ENCODE measurements at places on chromosomes 6 and 20.

- DNase-seq: no peak
These were observed 58.1 kb downstream of the L3MBTL3 start for GRCh38 chr6:130076512-130076911.

- DNase-seq: no peak
These were observed 622.3 kb downstream of the PTPRT start for GRCh38 chr20:42567409-42567808.

DNA sequence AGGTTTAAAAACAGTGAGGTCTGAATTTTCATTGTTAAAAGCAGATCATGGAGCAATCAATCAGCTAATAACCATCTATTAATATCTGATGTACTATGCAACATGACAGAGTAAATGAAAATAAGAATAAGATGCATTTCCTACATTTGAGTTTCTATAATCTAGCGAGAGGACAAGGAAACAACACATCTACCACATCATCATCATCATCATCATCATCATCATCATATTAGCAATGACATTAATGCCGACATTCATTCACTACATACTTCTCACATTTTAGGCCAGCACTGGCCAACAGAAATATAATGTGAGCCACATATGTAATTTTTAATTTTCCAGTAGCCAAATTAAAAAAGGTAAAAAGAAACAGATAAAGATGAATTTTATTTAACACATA is 110.0 kb downstream of the GMDS start:
- DNase-seq: no peak

GRCh38 chr6:163589387-163589786 is 174.9 kb downstream of the QKI start:
- no peak for DNase-seq

DNA sequence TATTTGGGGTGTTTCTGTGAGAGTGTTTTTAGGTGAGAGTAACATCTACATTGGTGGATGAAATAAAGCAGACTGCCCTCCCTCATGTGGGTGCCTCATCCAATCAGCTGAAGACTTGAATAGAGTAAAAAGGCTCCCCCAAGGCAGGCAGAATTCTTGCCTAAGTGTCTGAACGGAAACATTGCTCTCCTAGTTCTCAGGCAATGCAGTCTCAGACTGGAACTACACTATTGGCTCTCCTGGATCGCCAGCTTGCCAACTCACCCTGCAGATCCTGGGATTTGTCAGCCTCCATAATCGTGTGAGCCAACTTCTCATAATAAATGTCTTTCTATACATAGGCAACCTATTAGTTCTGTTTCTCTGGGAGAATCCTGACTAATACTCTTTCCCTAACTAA is 5.5 kb upstream of the TMEM170B start:
- no peak for DNase-seq

DNA sequence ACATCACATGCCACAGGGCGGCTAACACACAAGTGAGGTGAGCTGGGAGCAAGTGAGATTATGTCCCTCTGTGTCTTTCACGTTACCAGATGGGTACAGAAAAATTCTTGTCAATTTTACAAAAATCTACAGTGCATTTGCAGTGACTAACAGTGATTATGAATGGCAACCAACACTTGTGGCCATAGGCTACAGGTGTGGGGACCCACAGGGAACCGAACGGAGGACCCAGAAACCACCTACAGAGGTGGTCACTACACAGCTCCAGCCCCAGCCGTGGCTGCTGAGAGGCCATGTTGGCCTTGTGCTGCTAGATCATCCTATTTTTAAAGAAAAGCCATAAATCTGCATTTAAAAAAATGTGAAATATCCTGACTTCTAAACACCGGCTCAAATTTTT is 50.2 kb downstream of the FYN start:
- DNase-seq: no peak

DNA sequence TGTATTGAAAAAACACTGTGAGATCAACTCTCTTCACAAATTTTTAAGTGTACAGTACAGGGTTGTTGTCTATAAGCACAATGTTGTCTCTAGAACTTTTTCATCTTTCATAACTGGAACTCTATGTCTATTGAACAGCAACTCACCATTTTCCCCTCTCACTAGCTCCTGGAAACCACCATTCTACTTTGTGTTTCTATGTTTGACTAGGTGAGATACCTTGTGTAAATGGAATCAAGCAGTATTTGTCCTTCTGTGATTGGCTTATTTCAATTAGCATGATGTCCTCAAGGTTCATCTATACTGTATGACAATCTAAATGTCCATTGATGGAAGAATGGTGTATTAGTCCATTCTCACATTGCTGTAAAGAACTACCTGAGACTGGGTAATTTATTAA is 210.1 kb upstream of the FUT9 start:
- DNase-seq: no peak

DNA sequence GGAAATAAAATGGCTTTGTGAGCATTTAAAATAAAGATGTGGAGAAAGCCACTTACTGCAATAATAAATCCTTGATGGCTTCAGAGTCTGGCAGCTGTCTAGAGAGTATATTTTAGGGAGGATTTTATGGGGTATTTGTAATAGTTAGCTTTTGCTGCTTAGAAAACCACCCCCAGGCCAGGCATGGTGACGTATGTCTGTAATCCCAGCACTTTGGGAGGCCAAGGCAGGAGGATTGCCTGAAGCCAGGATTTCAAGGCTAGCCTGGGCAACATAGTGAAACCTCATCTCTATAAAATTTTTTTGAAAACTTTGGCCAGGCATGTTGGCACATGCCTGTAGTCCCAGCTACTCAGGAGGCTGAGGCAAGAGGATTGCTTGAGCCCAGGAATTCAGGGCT is 63.8 kb downstream of the ISM1 start:
- no peak for DNase-seq

GRCh38 chr6:14091339-14091978 is 26.1 kb upstream of the CD83 start:
- DNase-seq: no peak

GRCh38 chr20:57465943-57466342 is 59.0 kb downstream of the CTCFL start:
- no peak for DNase-seq

- no peak for DNase-seq
These were observed 432.7 kb downstream of the TFAP2A start for GRCh38 chr6:9982215-9982614.

GRCh38 chr6:132320007-132320406 is 81.3 kb downstream of the MOXD1 start:
- DNase-seq: no peak

DNA sequence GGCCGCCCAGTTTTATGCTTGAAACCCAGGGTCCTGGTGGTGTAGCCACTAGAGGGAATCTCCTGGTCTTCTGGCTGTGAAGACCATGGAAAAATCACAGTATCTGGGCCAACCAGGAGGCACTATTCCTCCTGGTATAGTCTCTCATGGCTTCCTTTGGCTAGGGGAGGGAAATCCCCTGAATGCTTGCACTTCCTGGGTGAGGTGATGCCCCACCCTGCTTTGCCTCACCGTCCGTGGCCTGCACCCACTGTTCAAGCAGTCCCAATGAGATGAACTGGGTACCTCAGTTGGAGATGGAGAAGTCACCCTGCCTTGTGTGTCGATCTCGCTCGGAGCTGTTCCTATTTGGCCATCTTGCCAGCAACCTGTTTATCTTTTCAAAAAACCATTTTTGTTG is 10.1 kb upstream of the ZNF337 start:
- peak; percentile 61 for DNase-seq

DNA sequence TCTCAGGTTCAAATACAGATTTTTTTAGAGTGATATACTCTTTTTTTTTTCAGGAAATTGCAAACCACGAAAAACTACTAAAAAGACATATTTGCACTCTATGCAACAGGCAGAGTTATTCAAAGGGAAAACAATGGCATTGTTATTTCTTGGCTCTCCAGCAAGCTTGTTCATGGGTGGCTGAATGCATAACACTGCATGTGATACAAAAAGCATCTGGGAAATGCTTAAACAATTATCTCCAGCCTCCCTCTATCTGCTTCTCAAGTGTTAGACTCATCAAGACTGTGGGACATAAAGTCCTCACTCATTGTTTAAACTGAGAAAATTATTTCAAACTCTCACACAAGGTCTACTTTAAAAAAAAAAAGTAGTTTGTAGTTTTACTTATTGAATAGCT is 7.3 kb upstream of the COL12A1 start:
- no peak for DNase-seq

- DNase-seq: peak; percentile 70
These were observed 16.5 kb downstream of the TNFAIP3 start for GRCh38 chr6:137883400-137884148.

DNA sequence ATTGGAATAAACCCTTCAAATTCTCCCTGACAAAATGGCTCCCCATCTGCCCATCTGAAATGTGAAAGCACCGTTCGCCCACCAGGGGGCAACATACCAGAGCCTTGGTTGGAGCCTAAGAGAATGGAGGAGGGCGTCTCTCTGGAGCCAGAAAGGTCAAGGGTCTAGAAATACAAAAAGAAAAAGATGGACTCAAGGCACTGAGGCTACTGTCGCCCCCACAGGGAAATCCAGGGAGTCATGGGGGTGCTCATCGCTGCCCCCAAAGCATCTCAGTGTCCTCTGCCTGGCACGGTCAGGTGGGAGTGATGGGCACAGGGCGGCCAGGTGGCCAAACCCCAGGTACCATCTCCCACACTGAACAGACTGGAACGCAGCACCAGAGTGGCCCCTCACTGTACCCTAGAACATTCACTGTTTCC is 136.3 kb downstream of the ZMYND8 start:
- DNase-seq: peak; percentile 19

DNA sequence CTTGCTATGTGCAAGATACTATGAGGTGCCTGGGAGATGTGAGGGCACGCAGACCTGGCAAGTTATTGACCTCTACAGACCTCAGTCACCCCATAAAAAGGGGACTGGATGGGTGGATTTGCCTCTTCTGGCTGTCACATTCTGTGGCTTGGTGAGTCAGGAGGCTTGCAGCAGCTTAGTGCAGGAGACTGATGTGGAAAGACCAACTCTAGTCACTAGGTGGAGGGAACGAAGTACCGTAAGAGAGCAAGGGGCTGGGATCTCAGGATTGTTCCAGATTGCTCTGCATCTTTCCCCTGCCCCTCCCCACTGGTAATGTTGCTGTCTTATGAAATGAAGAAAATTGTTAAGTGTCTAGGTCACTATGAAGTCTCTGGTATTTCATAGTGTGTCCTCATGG is 3.3 kb downstream of the MAPRE1 start:
- peak; percentile 19 for DNase-seq

DNA sequence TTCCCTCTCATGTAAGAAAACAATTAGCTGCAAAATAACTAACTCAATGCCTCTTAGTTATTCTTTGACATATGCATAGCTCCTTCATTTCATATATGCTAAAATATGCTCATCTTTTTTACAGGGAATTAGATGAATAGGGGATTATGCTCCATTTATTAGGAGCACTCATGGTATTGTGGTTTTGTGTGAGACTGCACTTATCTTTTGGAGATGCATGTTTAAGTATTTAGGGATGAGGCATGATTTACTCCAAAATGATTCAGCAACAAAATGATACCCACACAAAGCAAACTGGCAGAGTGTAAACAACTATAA is 8.8 kb downstream of the BNIP5 start:
- DNase-seq: no peak

DNA sequence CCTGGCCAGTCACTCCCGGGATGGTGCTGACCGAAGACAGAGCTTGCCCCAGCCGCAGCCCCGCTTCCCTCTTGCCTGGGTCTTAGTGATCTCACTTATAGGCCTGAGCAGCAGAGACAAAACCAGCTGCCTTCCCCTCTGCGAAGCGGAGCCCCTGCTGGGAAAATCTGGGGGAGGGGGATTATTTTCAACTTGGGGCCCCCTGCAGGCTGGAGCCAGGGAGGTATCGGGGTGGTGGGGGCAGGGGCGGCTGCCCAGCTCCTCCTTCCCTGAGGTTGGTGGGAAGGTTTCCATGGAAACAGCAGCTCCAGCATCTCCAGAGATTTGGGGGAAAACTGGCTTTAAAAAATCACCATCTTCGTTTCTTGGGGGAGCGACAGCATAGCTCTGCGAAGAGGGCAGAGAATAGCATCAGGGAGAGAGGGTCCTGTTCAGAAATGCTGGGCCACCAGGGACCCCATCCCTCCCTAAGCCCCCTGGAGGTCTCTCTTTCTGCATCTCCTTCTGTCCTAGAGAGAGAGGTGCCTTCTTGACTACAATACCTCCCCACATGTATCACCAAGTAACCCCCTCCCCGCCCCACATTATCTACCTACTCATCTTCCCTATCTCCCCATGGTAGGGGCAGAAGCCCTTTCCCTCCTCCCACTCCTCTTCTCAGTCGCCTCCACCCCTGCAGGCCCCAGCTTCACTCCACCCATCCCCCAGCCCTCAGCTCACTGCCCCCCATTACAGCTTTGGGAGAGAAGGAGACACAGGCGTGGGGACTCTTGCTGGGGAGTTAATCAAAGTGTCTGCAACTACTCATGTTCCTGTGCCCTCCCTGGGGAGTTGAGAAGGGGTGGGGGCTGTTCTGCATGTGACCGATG is 88.4 kb upstream of the CCDC167 start:
- DNase-seq: no peak

- no peak for DNase-seq
These were observed 614.5 kb downstream of the PKHD1 start for GRCh38 chr6:51472745-51473487.

DNA sequence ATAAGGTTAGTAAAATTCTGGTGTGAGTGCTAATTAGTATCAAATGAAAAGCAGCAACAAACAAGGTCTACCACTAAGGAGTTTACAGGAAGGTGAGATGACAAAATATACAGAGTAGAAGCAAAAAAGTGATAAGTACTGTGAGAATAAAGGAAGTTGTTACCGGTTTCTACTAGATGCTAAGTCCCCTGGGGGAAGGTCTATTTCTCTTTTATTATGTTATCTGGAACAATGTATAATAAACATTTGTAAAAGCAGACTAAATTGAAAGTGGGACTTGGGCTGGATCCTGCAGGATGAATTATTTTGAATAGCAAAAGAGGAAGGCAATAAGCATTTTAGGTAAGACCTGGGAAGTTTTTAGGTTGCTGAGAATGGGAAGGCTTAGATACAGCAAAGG is 158.7 kb upstream of the SLC22A16 start:
- DNase-seq: no peak

GRCh38 chr20:40241596-40242343 is 447.3 kb downstream of the MAFB start:
- DNase-seq: no peak

GRCh38 chr6:116328528-116328903 is 42.2 kb upstream of the DSE start:
- no peak for DNase-seq

DNA sequence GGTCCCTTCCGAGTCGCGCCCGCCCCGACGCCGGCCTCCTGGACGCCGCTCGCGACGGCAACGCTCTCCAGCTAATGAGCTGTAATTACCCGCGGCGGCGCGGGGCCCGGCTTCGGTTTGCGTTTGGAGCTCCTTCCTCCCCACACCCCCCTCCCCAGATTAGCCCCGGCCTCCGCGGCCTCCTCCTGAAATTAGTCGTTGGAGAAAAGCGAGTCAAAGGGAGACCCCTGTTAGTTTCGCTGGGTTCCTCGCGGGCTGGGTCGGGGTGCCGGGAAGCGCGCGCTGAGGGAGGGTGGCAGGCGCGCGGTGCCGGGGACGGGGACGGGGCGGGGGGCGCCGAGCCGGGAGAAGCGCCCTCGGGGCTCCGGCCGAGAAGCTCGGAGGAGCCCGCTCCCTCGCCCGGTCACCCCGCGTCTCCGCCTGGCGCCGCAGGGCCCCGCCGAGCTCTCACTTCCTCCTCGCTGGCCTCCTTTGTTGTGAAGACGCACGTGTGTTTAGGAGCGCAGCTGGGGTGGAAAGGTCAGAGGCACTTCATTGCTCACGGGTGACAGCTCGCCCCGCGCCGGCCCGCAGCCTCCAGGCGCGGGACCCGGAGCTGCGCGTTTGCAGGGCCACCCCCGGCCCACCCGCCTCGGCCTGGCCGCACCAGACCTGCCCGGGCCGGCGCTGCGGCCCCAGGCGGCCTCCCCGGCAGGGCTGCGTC is 4.9 kb downstream of the FOXC1 start:
- no peak for DNase-seq

GRCh38 chr6:88750936-88751335 is 212.5 kb downstream of the RNGTT start:
- DNase-seq: no peak
